ENCODE measurements at places on chromosomes 2 and 18.

- no peak for DNase-seq
Measured at GRCh38 chr18:38042211-38042890, 476.8 kb upstream of the CELF4 start.

GRCh38 chr2:120878970-120879369 lies 143.3 kb downstream of the GLI2 start:
- DNase-seq, result no peak

DNA sequence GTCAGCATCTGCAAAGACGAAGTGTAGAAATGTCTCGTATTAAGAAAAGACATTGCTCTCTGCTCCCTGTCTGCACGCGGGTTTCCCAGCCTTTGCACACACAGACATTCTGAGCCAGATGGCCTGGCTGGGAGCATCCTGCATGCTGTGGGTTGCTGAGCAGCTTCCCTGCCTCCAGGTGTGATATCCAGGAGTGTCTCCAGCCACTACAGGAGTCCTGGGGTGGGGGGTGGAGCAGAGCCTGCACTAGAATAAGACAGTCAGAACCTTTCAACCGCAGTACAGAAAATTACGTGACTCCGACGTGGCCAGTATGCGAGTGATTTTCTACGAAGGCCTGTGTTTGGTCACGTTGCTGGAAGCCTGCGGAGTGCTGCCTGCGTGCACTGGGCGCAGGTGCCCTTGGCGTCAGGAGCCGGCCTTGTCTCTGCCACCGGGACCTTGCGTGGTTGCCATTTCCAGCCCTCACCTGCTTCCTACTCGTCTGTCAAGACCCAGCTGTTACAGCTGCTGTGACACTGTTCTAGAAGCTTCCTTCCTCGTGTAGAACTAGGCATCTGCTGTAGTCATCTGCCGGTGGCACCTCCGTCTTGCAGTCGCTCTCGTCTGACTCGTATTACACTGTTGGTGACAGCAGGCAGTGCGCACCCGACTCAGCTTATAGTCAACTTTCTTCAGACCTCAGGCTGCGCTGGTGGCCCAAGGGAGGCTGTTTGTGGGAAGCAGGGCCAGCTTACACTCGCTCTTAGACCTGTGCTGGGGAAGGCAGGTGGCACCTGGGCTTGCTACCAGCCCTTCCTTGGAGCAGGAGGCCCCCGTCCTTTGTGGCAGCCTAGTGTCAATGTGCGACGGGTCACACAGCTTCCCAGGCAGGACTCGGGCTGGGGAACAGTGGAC lies 11.2 kb downstream of the CTDP1 start:
- DNase-seq, result no peak

GRCh38 chr2:160891353-160891740 lies 268.9 kb upstream of the TANK start:
- DNase-seq, result no peak

GRCh38 chr2:26875065-26875634 lies 27.2 kb downstream of the DPYSL5 start:
- DNase-seq, result no peak

- DNase-seq, result no peak
Measured at GRCh38 chr18:23301972-23302371, 151.1 kb upstream of the RIOK3 start.

DNA sequence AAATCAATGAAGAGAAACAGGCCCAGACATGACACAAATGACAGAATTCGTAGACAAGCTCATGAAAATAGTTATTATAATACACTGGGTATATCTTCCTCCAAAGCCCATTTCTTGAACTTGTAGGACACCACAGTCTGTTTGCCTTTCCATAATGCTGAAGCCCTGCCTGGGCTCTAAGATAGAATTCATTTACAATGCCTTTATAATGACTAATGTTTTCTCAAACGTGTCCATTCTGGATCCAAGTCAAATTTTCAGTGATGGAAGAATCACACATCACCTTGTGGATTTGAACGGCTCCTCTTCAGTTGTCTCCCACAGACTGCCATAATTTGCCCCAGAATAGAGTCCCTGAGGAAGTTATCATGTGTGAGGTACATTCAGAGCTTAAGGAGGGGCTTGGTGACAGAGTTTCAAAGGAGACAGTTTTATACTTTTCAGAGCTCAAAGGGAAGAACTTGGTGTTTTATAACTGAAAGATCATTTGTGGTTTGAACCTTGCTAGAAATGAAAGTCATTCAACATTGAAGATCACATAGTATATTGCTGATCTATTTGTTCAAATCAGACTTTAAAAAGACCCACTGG lies 38.2 kb downstream of the CASP8 start:
- DNase-seq, result no peak

GRCh38 chr18:62852851-62853250 lies 137.5 kb downstream of the PHLPP1 start:
- DNase-seq, result no peak

DNA sequence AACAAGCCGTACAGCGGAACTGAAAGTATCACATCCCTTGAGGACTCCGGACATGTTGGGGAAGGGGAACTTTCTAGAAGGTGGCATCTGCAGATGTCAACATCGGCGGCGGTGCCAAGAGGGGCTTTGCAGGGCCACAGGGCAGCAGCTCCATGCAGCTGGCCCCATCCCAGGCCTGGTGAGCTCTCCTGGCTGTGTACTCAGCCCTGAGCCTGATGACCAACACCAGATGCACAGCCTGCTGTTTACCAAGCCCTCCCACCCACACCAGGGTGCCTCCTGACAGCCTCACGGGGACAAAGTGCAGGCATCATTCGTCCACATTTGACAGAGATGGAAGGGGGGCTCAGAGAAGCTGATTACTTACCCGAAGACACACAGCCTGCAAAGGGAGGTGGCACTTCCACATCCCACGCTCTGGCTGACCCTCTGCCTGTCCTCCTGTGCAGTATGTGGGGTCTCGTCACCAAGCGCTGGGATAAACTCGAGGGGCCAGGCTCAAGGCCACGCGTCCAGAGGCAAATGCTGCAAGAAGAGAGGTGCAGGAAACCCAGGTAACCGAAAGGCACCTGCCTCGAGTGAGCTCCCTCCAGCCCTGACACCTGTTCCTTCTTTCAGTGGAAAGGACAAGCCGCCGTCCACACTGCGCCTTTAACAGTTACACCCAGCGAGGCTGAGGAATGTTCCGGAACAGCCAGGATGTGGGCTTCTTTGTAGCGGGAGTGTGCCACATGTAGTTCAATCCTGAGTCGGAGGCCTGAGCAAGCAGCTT lies 69.0 kb upstream of the ASAP2 start:
- no peak for DNase-seq

All from brain pericyte (primary cell).